CD8-positive, alpha-beta T cell (primary cell): ENCODE measurements at places on chromosomes 16 and 17. TPM values are rescaled to one million over a fixed set of nuclear protein-coding genes. Genes with fewer than 3 reads are reported as not detected.

DNA sequence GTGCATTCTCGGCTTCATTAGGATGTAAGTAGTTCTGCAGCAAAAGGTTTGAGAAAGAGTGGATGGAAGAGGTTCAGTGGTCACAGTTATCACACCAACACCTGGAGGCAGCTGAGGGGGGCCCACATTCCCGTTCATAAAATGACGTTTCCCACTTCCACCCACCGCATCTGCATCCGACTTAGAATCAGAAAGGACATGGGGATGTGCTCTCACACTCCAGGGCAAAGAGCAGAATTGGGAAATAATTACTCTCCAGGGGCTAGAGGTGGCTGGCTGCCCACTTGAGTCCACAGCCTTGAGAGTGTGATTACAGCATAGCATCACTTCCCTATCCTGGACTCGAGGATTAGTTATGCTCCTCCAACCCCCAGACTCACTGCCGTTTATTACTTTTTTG, 122.0 kb downstream of the CPPED1 start:
- no peak for DNase-seq

GRCh38 chr16:77277141-77277540, 77.9 kb downstream of the SYCE1L start:
- DNase-seq, result no peak

Gene ATP2C2
- total RNA-seq, result not detected

DNA sequence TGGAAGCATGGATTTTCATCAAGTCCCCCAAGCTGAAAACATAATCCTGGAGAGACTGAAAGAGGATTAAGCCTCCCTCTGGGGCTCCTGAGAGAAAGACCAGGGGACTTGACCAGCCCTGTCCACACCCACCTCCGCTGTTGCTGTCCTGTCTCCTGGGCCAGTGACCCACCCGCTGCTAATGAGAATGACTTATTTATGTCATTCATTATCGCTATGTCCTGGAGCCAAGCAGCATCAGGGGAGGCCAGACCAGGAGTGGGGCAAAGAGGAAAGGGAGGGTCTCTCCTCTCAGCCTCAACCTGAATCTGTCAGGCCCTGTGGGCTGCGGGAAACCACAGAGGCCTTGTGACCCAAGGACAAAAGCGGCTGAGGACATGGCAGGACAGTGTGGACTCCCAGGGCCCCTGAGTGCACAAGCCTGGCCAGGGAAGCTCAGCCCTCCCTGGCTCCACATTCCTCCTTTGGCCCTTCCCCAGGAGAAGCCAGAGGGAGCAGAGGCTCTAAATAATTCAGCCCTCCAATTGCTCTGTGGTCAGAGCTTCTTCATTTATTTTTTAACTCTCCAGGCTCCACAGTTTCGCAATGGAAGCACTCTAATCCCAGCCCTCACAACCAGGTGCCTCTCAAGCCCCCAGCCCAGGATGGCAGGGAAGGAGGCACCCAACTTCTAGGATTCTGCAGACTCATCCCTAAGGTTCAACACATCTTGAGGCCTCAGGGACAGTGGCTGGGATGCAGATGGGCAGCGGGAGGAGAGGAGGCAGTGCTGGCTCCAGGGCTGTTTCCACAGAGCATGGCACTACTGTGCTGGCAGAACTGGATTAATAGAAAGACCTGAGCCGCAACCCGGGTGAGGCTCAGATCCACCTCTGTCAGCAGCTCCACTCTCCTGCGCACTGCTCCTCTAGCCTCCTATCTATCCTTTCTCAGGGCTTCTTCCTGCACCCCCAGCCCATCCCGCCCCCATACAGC, 19.1 kb downstream of the CUEDC1 start:
- DNase-seq, result no peak

DNA sequence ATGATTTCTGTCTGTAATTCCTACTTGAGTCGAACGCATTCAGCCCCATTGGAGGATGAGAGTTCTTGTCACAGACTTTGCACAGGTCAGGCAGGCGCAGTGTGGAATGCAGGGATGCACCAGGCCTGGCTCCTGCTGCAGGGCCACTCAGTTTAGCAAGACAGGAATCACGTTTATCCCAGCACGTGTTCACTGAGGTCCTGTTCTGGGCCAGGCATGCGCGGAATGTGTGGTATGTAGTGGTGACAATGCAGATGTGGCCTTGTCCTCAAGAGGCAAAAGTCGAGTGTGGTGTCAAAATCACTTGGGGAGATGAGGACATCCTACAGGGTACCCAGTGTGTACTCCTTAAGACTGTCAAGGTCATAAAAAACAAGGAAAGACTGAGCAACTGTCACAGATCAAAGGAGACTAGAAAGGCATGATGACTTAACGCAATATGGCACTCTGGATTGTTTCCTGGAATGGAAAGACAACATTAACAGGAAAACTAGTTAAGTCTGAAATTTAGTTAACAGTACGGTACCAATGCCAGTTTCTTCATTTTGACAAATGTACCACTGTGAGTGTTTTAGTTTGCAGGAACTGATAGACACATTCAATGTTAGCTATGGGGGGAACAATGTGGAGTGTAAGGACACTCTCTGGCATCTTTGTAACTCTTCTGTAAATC, 121.5 kb upstream of the ADAMTS18 start:
- no peak for DNase-seq

Gene CEMP1
- total RNA-seq, result 0.47 TPM

Gene DUS1L
- total RNA-seq, result 159 TPM

GRCh38 chr16:9666834-9667480, 515.3 kb downstream of the GRIN2A start:
- no peak for DNase-seq

DNA sequence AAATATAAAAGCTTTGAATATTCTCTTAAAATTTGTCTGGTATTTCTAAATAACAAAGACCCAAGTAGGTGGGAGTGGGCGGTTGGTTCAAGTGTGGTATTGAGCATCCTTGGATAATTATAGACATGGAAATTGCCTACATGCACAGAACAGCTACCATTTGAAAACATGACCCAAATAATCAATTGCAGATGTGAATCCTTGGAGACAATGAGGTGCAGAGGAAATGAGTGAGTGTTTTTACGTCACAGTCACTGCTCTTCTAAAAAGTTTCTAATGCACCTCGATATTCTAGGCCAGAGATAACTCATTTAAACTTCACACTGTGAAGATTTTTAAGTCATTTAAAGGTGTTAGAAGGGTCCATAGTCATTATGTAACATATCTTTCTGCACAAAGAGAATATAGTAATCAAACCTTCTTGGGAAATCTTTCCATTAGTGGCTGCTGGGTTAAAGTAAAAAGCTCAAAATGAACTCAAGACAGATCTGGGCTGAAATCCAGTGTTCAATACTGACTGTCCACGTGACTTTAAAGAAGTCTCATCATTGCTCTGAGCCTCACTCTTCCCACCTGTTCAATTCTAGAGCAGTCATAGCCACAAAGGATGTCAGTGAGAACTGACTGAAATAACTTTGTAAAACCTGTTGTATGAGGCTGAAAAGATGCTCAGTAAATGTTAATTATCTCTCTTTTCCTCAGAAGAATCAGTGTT, 144.5 kb downstream of the CDH11 start:
- DNase-seq, result no peak

Gene PRSS8
- not detected for total RNA-seq

GRCh38 chr16:67104061-67104460, 5.7 kb upstream of the PHAF1 start:
- DNase-seq, result no peak

Gene CHRNE
- total RNA-seq, result 5.5 TPM

GRCh38 chr17:80064696-80065095, 28.3 kb downstream of the CCDC40 start:
- DNase-seq, result no peak

- DNase-seq, result no peak
Measured at GRCh38 chr16:396605-397004, 394 bp upstream of the NME4 start.

- no peak for DNase-seq
Measured at GRCh38 chr17:80382956-80383355, 32.0 kb upstream of the ENDOV start.

GRCh38 chr16:23113185-23113584, 36.1 kb downstream of the USP31 start:
- DNase-seq, result no peak

DNA sequence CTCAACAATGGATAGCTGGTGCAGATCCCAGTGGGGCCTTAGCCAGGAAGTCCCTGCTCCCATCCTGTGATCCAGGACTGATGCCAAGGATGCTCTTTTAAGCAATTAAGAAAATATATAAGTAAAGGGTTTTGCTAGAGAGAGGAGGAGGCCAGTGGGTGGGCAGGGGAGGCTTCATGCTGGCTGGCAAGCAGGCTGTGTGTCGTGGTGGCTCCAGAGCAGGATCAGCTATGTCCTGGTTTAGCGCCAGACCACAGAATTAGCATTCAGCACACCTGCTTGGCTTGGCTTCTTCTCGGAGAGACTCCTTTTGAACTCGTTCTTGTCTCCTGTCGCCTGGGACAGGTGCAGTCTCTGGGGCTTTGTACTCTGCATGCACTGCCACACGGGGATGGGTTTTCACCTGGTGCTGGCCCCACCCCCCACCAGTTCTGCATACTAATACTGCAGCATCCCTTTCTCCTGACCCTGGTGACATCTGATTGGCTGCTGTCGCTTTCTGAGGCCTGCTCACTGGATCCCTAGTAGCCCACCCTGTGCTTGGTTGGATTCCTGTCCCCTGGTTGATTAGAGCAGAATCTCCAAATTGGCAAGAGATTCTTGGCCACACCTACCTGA, 66.1 kb downstream of the PLD6 start:
- DNase-seq, result no peak

GRCh38 chr16:1960665-1961630, 1.6 kb downstream of the NDUFB10 start:
- DNase-seq, result peak; percentile 36

Gene MIF4GD
- total RNA-seq, result 32.7 TPM

DNA sequence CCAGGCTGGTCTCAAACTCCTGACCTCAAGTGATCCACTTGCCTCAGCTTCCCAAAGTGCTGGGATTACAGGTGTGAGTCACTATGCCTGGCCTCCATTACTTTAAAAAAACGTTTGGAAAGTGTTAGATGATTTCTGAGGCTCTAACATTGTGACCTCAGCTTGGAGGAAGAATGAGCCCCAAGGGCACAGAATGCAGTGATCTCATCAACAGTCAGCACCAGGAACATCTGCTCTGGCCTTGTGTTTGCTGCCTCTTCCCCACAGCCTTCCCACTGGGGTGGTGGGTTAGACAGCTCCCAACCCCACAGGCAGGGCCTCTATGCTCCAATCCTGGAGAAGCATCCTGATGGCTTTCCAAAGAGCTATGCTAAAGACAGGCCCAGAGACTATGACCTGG, 37.7 kb upstream of the SREBF1 start:
- DNase-seq, result no peak

- DNase-seq, result no peak
Measured at GRCh38 chr17:79565606-79566250, 45.1 kb downstream of the RBFOX3 start.

GRCh38 chr17:64622931-64623654, 39.0 kb downstream of the SMURF2 start:
- no peak for DNase-seq

DNA sequence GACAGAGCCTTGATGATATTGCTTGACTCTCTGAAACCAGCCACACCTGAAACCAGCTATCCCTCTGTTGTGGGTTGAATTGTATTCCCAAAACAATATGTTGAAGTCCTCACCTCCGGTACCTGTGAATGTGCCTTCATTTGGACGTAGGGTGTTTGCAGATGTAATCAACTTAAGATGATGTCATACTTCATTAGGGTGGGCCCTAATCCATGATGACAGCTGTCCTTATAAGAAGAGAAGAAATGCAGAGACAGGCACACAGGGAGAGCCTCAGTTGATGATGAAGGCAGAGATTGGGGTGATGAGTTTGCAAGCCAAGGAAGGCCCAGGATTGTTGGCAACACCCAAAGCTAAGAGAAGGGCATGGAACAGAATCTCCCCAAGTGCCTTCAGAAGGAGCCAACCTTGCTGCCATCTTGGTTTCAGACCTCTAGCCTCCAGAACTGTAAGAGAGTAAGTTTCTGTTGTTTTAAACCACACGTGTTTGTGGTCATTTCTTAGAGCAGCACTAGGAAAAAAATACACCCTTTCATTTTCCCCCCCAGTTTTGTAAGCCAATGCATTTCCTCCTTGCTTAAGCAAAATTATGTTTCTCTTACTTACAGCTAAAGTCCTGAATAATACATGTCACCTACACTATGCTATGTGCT, 29.4 kb upstream of the MYH10 start:
- no peak for DNase-seq

GRCh38 chr16:805474-805873, 4.9 kb upstream of the GNG13 start:
- no peak for DNase-seq

DNA sequence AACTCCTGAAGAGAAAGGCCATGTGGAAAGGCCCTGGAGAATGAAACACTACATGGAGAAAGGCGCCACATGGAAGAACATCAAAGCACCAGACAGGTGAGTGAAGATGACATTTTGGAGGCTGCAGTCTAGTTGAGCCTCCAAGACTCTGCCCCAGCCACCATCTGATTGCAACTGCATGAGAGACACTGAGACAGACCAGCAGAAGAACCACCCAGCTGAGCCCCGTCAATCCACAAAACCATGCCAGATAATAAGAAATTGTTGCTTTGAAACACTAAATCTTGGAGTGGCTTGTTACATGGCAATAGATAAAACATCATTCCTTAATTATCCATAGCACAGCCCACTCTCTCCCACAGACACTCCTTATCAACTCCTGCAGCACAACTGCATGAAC, 4.8 kb downstream of the GAS7 start:
- no peak for DNase-seq
